Skin of body (tissue), 3 donors: ENCODE measurements at places on chromosomes 6 and 20. TPM values are rescaled to one million over a fixed set of nuclear protein-coding genes. Genes with fewer than 3 reads are reported as not detected.

Gene NKAPL
- 0.79 TPM for total RNA-seq

Gene ADGRF4
- 7.6 TPM for total RNA-seq

Gene SOX4
- total RNA-seq: 64.2 TPM

Gene IYD
- under 0.01 TPM for total RNA-seq

- DNase-seq: no peak
Observed at GRCh38 chr20:8662433-8662954, 406.4 kb upstream of the PLCB4 start.

DNA sequence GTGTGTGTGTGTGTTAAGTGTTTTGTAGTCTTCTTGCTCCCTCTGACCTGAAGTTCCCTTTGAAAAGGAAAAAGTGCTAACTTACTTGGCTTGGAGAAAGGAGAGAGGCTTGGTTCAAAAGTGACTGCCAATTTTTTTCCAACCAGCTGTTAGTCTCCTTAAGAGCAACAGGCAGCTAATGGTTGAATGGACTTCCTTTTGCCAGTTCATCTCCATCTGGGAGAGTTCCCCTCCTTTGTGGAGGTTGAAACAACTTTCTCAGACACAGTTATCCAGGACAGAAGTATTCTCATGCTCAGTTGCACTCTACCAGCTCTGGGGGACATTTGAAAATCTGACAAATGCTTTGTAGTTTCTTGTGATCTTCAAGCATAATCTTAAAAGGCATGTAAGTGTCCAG lies 4.5 kb downstream of the RIPOR2 start:
- DNase-seq: peak; percentile 37

DNA sequence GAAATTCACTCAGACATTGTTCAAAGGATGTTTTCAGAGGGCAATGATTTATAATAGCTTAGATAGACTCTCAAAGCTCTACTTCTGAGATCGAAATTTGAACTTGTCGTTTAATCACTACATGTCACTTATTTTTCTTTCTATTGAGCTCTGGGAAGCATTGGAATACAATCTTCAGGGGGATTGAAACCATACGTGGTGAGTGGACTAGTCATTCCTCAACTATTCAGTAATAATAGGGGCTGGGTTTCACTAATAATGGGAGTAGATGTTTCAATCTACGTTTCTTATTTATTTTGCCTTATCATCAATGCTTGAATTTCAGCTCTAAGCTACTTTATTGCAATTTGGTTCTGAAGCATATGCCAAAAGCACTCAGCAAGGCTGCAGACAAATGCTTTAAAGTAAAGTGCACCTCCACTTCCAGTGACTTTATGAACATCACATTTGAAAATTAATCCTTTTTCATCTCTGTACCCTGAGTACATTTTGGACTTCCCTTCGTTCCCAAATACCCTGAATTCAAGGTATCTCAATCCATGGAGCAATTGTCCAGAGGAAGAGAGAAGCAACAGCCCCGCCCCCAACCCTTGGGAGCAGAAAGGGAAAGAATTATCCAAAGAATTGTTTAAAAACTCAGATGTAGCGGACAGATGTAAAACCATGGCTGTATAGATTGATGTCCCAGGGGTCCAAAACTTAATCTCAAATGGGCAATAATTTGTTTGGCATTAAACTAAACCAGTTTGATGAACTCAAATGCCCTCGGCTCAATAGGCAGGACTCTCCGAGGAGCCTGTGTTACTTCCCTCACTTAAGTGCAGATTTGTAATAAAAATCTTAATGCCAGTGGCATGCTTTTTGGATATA lies 68.1 kb downstream of the HFE start:
- peak; percentile 49 for DNase-seq

- no peak for DNase-seq
Observed at GRCh38 chr6:90079560-90080490, 185.6 kb downstream of the GJA10 start.

GRCh38 chr20:16018881-16019280 lies 554.4 kb downstream of the KIF16B start:
- no peak for DNase-seq

DNA sequence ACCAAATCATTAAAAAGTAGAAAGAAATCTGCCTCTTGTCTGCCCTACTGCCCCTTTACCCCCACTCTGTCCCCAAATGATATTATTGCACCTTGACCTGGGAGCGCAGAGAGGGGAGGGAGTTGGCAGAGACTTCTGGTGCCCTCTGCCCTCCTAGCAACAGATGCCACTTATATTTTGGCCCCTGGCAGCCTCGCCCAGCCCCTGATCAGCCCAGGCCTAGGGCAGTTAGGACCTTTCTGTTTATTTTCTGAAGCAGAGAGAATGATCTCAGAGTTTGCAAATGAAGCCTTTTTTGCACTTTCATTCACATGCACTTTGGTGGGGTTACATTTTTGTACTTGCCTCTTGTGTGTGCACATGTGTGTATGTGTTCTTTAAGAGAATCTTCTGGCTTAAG lies 8.4 kb upstream of the SGK2 start:
- no peak for DNase-seq
